ENCODE measurements at places on chromosomes 5 and 9.

DNA sequence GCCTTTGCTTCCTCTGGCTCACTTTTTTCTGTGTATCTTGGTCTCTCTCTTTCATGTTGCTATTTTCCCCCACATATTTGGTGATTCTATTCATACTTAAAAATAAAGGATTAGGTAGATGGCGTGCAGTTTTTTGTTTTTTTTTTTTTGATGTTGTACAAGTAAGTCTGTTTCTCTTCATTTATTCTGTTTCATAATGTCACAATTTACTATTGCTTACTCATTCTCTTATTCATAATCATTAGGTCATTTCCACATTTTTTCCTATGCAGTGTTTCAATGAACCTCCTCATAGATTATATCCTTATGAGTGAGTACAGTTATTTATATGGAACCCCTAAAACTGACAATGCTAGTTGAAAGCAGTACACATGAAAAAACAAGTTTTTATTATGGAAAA lies 136.3 kb downstream of the APBA1 start:
- no peaks in the 10 kb centered on the region for H3K4me1 ChIP-seq
- no peak overlapping the region for H3K27ac ChIP-seq

DNA sequence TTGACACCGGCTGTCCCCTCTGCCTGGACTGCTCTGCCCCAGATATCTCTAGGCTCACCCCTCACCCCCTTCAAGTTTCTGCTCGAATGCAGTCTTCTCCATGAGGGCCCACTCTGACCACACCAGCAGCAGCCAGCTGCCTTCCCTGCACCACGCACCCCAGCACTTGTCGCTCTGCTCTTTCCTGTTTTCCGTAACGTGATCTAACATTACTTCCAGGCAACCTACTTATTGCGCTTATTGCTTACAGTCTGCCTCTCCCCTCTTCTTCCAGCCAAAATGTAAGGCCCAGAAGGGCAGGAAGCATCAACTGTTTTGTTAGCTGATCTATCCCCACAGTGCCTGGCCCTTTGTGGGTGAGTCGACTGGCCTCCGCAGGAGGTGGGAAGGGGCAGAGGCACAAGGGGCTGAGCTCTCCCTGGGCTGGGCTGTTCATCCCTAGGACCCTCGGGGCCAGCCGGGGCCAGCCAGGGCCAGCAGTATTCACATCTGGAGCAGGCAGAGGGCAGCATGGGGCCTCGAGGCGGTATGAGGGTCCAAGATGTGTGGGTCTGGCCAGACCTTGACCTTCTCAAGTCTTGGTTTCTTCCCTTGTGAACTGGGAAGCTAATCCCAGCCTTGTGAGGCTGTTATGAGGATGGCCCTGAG lies 11.6 kb upstream of the DBN1 start:
- no peak for DNase-seq
- H3K36me3 ChIP-seq: no peaks in the 10 kb centered on the region
- no peaks in the 10 kb centered on the region for H3K4me1 ChIP-seq
- no peaks in the 10 kb centered on the region for H3K27me3 ChIP-seq
- no peak overlapping the region for H3K4me3 ChIP-seq

GRCh38 chr5:119105971-119106370 lies 35.1 kb downstream of the DMXL1 start:
- no peaks in the 10 kb centered on the region for H3K4me1 ChIP-seq
- H3K4me3 ChIP-seq: no peak overlapping the region
- no peak overlapping the region for H3K27ac ChIP-seq
- H3K27me3 ChIP-seq: no peaks in the 10 kb centered on the region
- peaks cover 19% of the 10 kb centered on the region for H3K36me3 ChIP-seq
- no peak for DNase-seq

- no peak for DNase-seq
- peaks cover 42% of the 10 kb centered on the region for H3K36me3 ChIP-seq
- no peak overlapping the region for H3K4me3 ChIP-seq
- H3K27ac ChIP-seq: no peak overlapping the region
These were observed 2.2 kb downstream of the ST6GALNAC6 start for GRCh38 chr9:127897193-127897692.

DNA sequence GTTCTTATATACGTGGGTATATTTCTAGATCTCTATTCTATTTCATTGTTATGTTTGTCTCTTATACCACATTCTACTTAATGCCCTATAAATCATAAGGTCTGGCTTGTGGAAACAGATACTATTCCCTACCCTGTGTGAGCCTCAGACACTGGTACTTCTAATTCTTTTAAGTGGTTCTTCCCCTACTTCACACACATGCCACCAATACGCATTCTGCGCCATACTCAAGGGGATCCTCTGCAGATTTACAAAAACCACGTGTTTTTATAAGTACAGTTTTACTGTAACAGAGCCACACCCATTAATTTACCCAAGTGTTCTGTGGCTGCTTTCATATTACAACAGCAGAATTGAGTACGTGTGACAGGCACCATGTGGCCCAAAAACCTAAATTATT lies 195.6 kb downstream of the SAXO1 start:
- no peak overlapping the region for H3K4me3 ChIP-seq
- DNase-seq: peak; percentile 10
- no peaks in the 10 kb centered on the region for H3K36me3 ChIP-seq
- no peaks in the 10 kb centered on the region for H3K27me3 ChIP-seq
- no peak overlapping the region for H3K27ac ChIP-seq

Measured in DND-41 (cell line).